ENCODE measurements at places on chromosomes 6 and 20. TPM values are rescaled to one million over a fixed set of nuclear protein-coding genes. Genes with fewer than 3 reads are reported as not detected.

KHDC1L gene
- not detected for total RNA-seq

FRK gene
- total RNA-seq: 0.80 TPM

KCNK16 gene
- total RNA-seq: not detected

EPB41L1 gene
- 59.7 TPM for total RNA-seq

HRH3 gene
- not detected for total RNA-seq

CDH22 gene
- 0.35 TPM for total RNA-seq

HCRTR2 gene
- total RNA-seq: not detected

RFX6 gene
- not detected for total RNA-seq

OTOR gene
- not detected for total RNA-seq

CNBD2 gene
- 2.9 TPM for total RNA-seq

TMC2 gene
- 0.22 TPM for total RNA-seq

RNF39 gene
- not detected for total RNA-seq

DNA sequence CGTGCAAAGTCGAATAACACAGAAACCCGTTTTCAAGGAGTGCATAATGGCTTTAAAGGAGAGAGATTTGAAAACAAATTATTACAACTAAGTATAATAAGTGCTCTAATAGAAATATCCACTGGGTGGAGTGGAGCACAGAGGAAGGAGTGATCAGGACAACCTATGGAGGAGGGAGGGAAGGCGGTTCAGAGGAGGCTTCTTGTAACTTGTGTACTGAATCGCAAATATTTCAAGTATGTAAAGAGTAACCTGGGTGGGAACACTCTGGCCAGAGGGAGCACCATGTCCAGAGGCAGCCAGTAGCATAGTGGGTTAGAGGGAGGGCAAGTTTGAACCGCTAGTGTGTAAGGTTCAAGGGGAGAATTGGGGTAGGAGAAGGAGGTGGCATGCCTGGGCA is 21.6 kb upstream of the TNFAIP3 start:
- no peak for DNase-seq

GRCh38 chr6:137016356-137016755 is 28.4 kb downstream of the IL20RA start:
- DNase-seq: no peak

GRCh38 chr20:62675156-62675876 is 33.0 kb downstream of the SLCO4A1 start:
- DNase-seq: no peak

GRCh38 chr6:131858765-131859415 is 51.1 kb downstream of the ENPP1 start:
- no peak for DNase-seq

- DNase-seq: no peak
These were observed 35.2 kb upstream of the PAQR8 start for GRCh38 chr6:52326540-52327364.

GRCh38 chr20:63518946-63519667 is 1.5 kb upstream of the PPDPF start:
- no peak for DNase-seq

DNA sequence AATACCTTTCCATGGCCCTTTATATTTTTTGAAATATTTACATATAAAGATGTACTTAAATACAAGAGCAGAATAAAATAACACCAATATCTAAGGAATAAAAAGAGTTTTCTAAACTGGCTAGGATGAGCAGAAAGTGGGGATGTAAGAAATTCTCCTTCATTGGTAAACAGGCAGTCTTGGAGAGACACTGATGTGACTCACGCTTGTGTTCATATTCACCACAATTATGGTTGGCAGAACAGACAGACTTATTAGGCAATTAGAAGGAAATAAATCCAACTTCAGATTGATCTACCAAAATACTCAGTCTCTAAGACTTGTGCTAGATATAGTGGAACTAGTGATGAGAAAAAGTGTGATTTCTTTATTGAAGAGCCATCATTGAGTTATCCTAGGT is 463.7 kb downstream of the CDC5L start:
- DNase-seq: no peak

GRCh38 chr6:32107406-32107805 is 1.7 kb downstream of the TNXB start:
- no peak for DNase-seq

GRCh38 chr20:34435589-34435988 is 72.5 kb downstream of the ITCH start:
- no peak for DNase-seq

- DNase-seq: no peak
These were observed 1.0 kb downstream of the COL20A1 start for GRCh38 chr20:63293871-63294535.

DNA sequence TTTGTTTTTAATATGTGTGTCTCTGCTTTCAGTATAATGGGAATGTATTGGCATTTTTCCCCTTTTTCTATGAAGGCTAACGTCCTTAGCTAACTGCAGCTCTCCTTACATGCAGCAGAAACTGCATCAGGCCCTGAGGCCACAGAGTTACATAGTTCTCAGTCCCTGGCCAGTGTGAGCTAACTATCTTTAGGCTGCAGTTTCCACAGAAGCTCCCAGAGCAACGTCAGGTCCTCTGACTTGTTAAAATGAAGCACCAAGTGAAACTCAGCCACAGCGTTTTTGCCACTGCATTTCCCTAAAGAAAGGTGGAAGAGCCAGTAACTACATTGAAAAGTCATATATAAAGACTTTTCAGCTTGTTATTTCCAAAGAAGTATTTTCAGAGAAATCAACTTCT is 244.7 kb downstream of the CBLN4 start:
- no peak for DNase-seq

- DNase-seq: no peak
These were observed 30.6 kb downstream of the TSHZ2 start for GRCh38 chr20:53002786-53003185.

DNA sequence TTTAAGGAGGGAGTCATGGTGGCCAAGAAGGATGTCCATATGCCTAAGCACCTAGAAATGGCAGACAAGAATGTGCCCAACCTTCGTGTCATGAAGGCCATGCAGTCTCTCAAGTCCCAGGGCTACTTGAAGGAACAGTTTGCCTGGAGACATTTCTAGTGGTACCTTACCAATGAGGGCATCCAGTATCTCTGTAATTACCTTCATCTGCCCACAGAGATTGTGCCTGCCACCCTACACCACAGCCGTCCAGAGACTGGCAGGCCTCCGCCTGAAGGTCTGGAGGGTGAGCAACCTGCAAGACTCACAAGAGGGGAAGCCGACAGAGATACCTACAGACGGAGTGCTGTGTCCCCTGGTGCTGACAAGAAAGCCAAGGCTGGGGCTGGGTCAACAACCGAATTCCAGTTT is 115.0 kb downstream of the HFE start:
- no peak for DNase-seq

DNA sequence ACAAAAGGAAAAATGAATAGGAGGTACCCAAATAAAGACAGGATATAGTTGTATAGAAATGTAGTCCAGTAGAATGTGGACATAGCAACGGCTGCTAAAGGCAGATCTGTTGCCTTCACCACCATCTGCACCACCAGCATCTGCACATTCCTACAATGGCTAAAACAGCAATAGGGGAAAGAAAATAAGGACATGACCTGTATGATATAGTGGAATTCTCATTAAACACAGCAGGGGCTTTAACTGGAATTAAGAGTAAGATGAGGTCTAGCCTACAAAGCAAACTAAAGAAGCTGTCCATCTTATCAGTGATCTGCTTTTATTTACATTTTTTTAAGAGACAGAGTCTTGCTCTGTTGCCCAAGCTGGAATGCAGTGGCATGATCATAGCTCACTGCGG is 26.8 kb upstream of the SCAF8 start:
- no peak for DNase-seq

DNA sequence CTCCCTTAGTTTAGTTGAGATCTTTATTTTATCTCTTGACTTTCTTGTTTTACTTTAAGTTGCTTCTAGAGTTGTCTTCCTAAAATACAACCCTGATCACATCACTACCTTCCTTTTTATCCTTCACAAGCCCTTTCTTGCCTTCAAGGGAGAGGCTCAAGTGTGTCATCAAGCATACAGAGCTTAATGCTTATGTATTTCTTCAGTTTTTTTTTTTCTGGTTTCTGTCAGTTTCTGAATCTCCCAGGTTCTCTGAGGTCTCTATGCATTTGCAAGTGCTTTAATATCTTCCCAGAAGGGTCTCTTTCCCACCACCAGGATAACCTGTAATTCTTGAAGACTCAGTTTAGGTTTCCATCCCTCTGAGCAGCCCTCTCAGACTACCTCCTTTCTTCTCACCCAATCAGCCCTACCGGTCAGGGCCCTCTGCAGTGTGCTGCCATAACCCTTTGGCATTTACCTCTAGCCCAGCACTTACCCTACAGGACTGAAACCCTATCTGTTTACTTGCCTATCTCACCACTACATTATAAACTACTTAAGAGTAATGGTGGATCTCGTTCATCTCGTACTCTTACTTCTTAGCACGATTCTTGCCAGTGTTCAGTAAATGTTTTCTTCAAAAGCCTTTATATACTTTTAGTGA is 36.9 kb downstream of the EYA4 start:
- DNase-seq: no peak

DNA sequence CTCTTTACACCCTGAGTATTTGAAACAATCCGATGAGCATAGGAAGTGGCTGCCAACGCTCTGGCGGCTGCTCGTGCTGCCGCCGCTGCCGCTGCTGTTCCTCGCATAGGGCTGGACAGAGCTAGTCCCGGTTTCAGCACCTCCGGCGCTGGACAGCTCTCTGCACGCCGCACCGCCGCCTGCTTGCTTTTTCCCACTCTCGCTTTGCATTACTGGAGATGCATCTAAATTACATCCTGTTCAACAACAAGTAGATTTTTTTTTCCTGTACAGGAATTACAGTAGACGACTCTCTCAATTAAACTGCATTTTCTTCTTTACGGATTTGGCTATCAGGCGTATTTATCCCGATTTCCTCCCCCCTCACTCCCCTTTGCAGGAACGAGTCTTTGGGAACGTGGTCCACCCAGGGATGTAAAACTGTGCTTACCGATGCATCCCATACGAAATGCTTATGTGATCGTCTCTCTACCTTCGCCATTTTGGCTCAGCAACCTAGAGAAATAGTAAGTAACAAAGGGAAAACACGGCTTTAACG is 563.8 kb downstream of the LMBRD1 start:
- DNase-seq: no peak

DNA sequence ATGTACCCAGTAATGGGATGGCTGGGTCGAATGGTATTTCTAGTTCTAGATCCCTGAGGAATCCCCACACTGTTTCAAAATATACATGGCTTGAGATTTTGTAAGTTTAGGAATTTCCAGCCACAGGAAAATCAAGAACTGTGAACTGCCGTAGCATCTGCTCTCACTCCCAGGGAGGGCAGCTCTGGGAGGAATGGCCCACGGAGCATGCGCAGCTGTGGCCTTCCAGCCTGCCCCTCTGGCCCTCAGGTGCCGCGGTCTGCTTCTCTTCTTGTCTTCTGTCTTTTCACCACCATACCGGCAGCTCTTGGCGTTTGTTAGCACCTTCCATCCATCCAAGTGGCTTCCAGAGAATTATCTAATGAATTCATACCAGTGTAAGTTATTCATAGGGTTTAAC is 19.9 kb upstream of the EXOC2 start:
- no peak for DNase-seq

DNA sequence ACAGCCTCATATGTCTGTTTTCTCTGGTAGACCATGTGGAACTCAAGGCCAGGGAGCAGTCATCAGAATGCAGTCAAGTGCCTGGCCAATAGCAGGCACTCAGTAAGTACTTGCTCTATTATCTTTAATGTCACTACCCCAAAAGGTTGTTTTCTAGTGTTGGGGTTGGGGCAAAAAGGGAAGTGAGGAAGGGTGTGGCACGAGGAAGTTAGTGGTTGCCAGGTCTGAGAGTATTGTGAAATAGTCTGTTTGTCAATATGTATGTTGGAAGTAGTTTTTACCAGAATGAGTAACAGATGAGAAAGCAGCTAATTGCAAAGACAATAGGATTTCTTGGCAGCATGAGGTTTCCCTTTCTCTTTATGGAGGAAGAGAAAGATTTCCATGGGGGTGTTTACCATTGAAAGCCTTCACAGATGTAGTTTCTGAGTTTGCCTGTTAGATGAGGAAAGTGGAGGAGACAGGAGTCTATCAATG is 59.5 kb upstream of the ARMH2 start:
- no peak for DNase-seq

DNA sequence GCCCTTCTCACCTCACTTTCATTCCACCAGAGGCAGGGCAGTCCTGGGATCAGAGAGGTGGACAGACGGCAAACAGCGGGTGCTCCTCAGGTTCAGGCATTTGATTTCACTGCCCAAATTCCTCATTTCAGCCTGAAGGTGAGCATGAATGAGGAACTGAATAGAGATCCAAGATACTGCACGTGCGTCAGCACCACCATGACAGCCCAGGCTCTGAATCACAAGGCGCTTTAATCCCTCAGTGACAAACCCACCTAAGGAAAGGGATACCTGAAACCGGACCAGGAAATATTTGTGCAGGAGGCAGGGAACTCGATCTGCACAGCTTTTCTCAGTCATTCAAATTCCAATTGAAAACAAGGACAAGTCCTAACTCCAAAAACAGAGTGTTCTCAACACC is 174.8 kb upstream of the HEY2 start:
- no peak for DNase-seq

DNA sequence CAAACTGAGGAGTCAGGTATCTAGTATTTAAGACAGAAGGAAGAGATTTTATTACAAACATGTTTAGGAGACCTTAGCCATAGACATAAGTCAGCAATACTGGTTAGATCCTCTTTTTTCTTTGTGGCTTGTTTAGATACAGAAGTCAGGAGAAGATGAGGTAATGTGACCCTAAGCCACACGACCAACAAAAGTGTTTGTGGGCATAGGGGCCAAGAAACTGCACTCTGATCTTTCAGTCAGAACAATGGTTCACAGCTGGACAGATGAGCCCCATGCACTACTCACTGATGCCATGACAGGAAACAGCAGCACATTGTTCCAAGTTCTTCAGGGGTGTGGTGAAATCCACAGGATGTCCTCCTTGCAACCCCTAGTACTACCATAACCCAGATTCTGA is 238.5 kb upstream of the RAB32 start:
- no peak for DNase-seq

DNA sequence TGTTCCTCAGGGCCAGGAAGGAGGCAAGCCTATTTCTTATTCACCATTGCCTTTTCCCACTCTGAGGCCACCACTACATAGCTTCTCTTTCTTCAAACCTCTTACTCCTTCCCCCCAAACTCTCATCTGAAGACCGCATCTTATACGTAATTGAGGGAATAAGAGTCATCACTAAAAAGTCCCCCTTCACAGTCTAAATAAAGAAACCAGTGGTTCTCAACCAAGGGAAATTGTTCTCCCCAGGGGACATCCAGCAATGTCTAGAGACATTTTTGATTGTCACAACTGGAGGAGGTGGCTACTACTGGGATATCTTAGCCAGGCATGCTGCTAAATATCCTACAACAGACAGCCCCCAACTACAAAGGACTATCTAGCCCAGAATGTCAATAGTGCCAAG is 327.6 kb upstream of the CNR1 start:
- DNase-seq: no peak

GRCh38 chr20:53656293-53657202 is 62.9 kb upstream of the ZNF217 start:
- no peak for DNase-seq

All from mesenteric fat pad (tissue), 1 donor.